Hematopoietic multipotent progenitor cell (in vitro differentiated cells): ENCODE measurements at places on chromosomes 5 and 9. TPM values are rescaled to one million over a fixed set of nuclear protein-coding genes. Genes with fewer than 3 reads are reported as not detected.

TMC1 gene
- not detected for total RNA-seq

TLX3 gene
- total RNA-seq, result not detected

ACOT12 gene
- under 0.01 TPM for total RNA-seq

LRRC26 gene
- 2.2 TPM for total RNA-seq

SHOC1 gene
- not detected for total RNA-seq

ACTBL2 gene
- not detected for total RNA-seq

KCNV2 gene
- total RNA-seq, result under 0.01 TPM

RANBP17 gene
- total RNA-seq, result 12.4 TPM

PCDHB6 gene
- not detected for total RNA-seq

ANXA2R gene
- 9.4 TPM for total RNA-seq

ATG10 gene
- 8.6 TPM for total RNA-seq

PRRT1B gene
- not detected for total RNA-seq

RRAGA gene
- 33.7 TPM for total RNA-seq

CCL27 gene
- total RNA-seq, result not detected

PCDHA3 gene
- total RNA-seq, result under 0.01 TPM

DAB2IP gene
- total RNA-seq, result 0.81 TPM

IL9 gene
- not detected for total RNA-seq

SPINK6 gene
- total RNA-seq, result not detected

AK8 gene
- 0.54 TPM for total RNA-seq

SH2D3C gene
- total RNA-seq, result 79.7 TPM
